ENCODE measurements at places on chromosomes 7 and 10. TPM values are rescaled to one million over a fixed set of nuclear protein-coding genes. Genes with fewer than 3 reads are reported as not detected.

Gene ABCC2
- 142 TPM for total RNA-seq

Gene ZNF277
- 12.6 TPM for total RNA-seq

Gene CNPY1
- not detected for total RNA-seq

Gene RPEL1
- total RNA-seq: 0.07 TPM

Gene TAS2R5
- total RNA-seq: 0.41 TPM

Gene NME8
- not detected for total RNA-seq

Gene DGKI
- 0.29 TPM for total RNA-seq

All from A549 treated with Mapracorat at 1 μM for 4 hours (cell line).